ENCODE measurements at places on chromosomes 2 and 18. TPM values are rescaled to one million over a fixed set of nuclear protein-coding genes. Genes with fewer than 3 reads are reported as not detected.

GRCh38 chr2:1455466-1455865, 42.2 kb downstream of the TPO start:
- DNase-seq, result peak; percentile 76

GRCh38 chr2:69171897-69172525, 159.0 kb downstream of the ANTXR1 start:
- no peak for DNase-seq

DNA sequence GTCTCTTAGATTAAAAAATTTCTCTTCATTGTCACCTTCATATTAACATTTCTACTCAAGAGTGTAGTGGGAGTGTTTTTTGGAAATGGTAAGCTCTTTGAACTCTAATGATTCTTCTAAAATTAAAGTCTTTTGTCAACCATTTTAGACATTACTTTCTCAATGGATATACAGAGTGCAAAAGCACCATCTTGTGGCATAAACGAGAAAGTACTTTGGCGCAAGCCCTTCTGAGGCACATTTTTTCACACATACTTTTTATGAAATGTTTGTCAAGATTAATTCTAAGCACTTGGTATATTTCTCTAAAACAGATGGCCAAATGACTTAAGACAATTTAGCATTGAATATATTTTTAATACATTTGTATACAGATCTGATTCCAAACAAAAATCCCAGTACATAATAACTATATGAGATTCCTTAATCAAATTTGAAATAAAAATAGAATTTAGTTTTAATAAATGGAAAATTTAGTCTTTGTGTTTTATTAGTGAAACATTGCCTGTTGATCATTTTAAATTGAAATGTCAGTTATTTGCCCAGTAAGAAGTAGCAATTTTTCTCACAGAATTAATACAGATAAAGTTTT, 63.3 kb upstream of the GALNT5 start:
- DNase-seq, result no peak

DNA sequence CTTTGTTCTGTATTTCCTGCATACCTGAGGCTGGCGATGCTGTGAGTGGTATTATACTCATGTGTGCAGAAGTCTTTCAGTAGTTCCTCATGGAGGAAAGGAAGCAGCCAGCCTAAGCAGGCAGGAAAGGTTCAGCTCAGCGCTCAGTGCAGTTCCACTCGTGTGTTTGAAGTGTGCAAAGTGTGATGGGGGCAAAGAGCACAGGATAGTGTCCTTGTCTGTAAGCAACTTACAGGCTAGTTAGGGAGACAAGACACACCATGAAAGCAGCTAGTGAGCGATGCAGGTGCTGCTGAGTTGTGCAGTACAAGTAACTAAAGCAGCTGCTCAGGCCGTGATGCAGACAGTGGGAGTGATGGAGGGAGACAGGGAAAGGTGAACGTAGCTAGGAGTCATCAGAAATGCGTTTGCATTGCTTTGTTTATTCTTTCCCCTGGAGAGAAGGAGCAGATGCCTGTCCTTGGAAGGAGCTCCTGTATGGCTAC, 146.2 kb downstream of the LDLRAD4 start:
- DNase-seq, result no peak

DNA sequence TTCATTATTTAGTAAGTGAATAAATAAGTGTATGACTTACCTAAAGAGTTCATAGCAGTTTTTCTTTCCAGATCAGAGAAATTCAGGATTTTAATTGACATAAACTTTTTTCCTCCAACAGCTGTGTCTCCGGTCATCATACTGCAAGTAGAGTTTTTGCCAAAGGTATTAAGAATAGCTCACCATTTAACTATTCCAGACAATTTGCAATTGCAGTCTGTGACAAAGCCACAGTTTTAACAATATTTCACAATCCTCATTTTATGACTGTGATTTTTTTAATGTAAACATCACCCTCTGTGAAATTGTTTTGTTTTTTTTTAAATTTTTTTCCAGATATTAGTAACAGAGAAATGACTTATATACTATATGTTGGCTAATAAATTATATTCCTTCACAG, 199.1 kb downstream of the TRIB2 start:
- DNase-seq, result no peak

DNA sequence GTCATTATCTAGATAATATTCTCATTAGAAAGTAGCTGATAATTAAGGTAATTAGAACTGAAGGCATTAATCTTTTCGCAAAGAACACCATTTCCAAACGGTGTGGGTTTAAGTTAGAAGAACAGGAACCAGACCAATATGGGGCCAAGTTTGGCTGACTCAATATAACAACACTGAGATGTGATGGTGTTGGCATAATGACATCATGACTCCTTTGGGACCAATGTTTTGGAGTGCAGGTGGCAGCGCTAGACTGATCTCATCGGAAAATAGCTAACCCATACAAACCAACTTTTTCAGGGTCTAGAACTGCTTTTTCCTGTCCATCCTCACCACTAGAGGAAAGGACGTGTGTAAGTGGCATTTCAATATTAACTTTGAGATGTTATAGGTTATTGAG, 1171.7 kb upstream of the ZEB2 start:
- DNase-seq, result no peak

DNA sequence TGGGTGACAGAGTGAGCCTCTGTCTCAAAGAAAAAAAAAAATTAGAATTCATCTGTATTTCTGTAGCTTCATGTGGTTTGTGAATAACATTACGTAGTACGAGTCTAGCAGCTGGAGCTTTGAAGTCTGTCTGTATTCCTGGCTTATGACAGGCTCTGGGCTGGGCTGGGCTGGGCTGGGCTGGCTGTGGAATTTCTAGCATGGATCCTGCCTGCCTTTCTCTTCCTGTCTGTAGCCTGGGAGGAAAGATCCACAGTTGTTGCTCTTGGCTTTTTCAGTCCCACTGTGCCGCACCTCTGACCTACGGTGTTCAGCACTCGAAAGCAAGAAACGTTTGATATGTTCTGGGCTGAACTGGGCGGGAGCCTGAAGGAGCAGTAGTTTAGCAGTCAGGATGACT, 55.4 kb downstream of the BOLA3 start:
- no peak for DNase-seq

- DNase-seq, result no peak
These were observed 44.4 kb upstream of the SETBP1 start for GRCh38 chr18:44636241-44636640.

DNA sequence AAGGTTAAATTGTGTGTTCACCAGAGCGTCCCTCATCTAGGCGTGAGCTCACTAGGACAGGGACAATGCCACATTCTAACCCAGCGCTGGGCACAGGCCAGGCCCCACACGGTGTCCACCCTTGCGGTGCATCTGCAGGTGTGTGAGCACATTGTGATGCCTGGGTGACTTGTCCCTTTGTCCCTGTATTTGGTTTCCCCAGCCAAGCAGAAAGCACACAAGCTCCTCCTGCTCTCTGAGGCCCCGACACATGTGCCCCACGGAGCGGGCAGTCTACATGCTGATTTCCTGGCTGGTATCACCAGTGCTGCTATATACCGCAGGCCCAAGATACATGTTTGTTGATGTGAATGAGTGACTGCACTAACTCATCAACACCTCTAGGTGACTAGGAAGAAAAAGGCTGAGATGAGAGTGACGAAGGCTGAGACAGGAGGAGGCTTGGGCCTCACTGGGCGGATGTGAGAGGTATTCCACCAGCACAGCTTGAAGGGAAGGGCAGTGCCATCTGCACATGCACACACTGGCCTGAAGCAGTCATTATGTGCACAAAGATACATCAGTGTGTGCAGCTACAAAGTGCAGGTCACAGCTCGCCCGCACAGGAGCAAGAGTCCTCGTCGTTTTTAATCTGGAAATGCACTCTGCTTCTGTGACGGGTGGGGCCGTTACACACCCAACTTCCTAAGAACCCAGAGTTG, 205.9 kb downstream of the EIPR1 start:
- peak; percentile 58 for DNase-seq

GRCh38 chr2:9310798-9311197, 104.2 kb downstream of the ASAP2 start:
- DNase-seq, result no peak

- DNase-seq, result no peak
These were observed 378.5 kb upstream of the ID2 start for GRCh38 chr2:8303322-8303832.

- DNase-seq, result no peak
These were observed 1249.0 kb upstream of the FAM98A start for GRCh38 chr2:34848132-34848531.

DNA sequence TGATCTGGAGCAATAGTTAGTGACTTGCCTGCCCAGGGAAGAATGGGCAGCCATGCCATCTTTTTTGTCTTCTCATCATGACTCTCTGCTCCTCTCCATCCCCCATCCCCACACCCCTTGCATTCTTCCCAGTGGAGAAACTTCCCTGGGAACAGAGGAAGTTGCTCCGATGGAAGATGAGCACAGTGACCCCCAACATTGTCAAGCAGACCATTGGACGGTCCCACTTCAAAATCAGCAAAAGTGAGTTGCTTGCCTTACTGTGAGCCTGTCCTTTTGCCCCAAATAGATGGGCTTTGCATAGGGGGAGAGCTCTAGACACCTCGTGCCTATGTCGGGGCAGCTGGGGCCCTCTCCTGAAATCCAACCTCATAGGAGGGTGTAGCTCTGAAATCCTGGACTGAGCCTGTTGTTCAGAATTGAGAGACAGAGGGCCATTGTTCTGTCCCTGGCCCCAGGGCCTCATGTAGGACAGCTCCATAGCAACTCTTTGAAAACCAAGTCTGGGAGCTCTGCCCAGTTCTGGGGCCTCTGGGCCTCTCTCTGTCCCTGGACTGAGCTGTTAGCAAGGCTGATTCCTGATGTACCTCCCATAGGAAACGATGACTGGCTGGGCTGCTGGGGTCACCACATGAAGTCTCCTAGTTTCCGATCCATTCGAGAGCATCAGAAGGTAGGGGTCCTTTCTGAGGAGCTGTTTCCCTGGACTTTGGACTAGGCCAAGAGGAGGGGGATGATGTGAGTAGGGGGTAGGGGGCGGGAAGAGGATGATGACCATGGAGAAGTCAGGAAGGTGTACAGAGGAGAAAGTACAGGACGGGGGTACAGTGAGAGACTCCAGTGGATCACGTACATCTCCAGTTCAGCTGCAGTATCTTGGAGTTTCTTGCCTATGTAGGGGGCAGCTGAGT, 35.2 kb downstream of the TTLL4 start:
- DNase-seq, result peak; percentile 79

- no peak for DNase-seq
These were observed 72.5 kb downstream of the ACOXL start for GRCh38 chr2:110804915-110805314.

DNA sequence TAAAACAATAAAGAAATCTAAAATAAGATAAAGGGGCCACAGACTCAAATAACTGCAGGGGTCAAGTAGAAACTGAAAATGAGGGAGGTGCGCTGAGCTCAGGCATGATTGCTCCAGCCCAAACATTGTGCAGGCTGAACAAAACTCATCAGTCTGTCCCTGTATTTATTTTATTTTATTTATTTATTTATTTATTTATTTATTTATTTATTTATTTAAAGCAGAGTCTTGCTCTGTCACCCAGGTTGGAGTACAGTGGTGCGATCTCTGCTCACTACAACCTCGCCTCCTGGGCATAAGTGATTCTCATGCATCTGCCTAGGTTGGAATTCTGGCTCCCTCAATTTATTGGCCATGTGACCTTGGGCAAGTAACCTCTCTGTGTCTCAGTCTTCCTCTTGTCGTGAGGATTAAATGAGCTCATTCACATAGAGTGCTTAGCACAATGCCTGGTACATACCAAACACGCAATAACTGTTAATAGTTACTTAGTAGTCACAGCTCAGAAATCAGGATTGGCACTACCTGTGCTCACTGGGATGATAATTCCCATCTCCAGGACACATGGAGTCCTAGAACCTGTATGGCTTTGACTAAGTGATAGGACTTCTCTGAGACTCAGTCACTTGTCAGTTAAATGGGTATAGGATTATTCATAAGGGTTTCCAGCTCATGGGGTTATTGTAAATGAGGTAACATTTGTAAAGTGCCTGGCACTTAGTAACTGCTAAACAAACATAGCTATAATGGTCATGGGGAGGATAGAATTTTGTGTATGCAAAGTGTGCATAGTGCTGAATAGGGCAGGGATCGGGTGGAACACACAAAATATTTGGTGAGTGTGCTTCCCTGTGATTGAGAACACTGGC, 6.0 kb downstream of the SPEG start:
- no peak for DNase-seq

DNA sequence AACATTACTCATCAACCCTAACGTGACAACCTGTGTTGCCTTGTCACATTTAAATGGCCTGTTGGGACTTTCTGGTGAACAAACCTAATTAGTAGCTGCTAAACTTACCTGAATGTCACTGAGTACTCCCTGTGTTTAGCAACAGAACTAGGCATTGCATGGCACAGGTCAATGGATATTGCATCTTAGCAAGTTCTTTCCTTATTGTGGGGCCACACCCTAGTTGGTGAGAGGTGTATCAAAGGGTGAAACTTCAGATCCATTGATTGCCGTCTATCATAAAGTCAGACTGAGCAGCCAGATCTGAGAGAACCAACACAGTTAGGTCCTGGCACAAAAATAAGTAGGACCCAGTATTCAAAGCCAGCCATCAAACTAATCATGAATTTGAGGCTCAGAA, 29.8 kb upstream of the ZNF385B start:
- DNase-seq, result no peak

- no peak for DNase-seq
These were observed 36.0 kb downstream of the DDX18 start for GRCh38 chr2:117850461-117850860.

- DNase-seq, result no peak
These were observed 30.0 kb downstream of the MEMO1 start for GRCh38 chr2:31980674-31981356.

DNA sequence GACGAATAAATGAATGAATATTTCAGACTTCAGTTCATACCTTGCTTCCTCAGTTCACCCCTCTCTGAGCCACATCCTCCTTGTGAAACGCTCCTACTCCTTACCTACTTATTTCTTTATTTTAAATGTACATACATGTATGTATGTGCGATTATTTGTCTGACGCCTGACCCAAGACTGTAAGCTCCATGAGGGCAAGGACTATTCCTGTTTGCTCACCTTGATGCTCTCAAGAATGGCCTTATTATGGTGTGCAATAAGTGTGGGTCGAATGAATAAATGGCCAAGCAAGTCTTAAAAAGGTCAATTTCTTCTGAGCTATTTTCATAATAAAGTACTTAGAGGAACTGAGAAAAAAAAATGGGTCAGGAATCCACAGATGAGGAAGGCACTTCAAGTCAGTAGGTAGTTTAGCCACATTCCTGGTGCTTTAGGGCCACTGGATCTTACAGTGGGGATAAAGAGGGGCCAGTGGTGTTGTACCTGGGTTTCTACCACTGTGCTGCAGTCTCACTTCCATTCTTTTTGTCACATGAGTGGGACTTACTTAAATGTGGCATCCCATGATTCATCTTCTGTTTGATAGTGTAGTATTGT, 74.7 kb downstream of the SDC1 start:
- no peak for DNase-seq

GRCh38 chr18:43279015-43279744, 1.9 kb upstream of the SYT4 start:
- DNase-seq, result no peak

Gene RAX
- not detected for total RNA-seq

Gene MSTN
- total RNA-seq, result 1.1 TPM

Gene PLCD4
- 0.67 TPM for total RNA-seq

Gene IL1R1
- total RNA-seq, result 27.7 TPM

Gene CCDC141
- 162 TPM for total RNA-seq

Gene REG1A
- total RNA-seq, result not detected

Data from cardiac septum (tissue), 1 donor.